ENCODE measurements at places on chromosomes 6 and 20.

GRCh38 chr6:30350524-30350923 is 5.6 kb downstream of the RPP21 start:
- DNase-seq = no peak

GRCh38 chr6:56690519-56691285 is 48.0 kb upstream of the DST start:
- no peak for DNase-seq

DNA sequence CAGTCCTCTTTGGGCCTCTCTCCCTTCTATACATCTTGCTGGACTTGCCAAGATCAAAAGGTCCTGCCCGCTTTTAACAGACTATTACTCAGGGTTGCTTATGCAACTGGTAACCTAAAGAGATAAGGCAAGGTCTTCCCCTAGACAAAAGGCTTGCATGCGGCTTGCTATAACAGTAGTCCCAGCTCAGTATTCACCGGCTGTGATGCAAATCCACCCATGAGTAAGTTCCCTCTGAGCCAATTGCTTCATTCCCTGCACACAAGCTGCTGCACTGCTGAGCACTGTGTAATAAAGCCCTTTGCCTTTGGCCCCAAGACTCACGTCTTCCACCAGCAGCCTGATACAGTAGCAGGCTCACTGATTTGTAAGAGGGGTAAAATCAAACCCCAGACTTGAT is 363.8 kb downstream of the PRKN start:
- no peak for DNase-seq

DNA sequence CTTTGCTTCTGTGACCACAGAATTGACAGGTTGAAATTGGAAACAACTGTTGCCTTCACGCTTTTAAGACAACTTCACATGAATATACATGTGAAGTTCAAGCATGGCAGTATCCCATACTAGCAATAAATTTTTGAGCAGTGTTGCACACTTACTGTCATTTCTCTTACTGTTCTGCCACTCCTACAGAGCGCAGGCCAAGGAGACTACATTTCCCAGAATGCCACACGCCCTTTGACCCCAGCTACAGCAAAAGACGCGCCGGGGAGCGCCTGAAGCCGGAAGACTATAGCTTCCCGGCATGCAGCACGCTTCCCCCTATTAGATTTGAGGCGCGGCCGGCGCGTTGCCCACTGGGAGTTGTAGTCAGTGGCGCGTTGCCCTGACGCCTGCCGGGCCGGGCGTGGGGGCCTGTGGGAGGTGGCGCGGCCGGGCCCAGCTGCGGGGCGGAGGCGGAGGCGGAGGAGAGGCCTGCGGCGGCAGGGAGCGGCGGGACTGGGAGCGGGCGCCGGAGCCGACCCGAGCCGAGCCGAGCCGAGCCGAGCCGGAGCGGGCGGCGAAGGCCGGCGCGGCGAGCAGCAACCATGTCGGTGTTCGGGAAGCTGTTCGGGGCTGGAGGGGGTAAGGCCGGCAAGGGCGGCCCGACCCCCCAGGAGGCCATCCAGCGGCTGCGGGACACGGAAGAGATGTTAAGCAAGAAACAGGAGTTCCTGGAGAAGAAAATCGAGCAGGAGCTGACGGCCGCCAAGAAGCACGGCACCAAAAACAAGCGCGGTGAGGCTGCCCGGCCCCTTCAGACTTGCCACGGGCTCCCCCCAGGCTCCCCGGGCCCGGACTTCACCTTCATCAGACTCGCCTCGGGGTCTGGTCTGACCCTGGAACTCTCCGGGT is at the start of gene CHMP4B:
CHMP4B (plus strand) TSS at position 464 of the 891 bp plus-strand sequence; CDS start at position 585, 121 bp downstream.
- peak; percentile 100 for DNase-seq

GRCh38 chr6:5656226-5656625 is 350.5 kb downstream of the NRN1 start:
- DNase-seq = no peak

DNA sequence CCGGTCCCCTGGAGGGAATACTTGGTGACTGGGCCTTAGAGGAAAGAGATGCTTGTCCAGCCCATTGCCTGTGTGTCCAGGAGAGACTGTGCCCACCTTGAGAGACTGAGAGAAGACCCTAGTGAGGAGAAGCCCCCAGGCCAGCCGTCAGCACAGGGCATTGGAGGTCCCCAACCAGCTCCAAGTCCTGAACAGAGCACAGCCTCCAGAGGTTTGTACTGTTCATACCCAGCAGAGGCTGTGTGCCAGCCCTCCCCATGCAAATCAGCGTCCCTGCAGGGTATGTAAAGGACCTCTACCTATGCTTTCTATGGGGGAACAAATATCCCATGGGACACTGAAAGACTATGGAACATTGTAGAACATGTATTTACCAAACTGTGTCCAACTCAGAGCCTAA is 8.4 kb downstream of the HLA-E start:
- no peak for DNase-seq

GRCh38 chr6:9511157-9511556 is 903.7 kb downstream of the TFAP2A start:
- no peak for DNase-seq

DNA sequence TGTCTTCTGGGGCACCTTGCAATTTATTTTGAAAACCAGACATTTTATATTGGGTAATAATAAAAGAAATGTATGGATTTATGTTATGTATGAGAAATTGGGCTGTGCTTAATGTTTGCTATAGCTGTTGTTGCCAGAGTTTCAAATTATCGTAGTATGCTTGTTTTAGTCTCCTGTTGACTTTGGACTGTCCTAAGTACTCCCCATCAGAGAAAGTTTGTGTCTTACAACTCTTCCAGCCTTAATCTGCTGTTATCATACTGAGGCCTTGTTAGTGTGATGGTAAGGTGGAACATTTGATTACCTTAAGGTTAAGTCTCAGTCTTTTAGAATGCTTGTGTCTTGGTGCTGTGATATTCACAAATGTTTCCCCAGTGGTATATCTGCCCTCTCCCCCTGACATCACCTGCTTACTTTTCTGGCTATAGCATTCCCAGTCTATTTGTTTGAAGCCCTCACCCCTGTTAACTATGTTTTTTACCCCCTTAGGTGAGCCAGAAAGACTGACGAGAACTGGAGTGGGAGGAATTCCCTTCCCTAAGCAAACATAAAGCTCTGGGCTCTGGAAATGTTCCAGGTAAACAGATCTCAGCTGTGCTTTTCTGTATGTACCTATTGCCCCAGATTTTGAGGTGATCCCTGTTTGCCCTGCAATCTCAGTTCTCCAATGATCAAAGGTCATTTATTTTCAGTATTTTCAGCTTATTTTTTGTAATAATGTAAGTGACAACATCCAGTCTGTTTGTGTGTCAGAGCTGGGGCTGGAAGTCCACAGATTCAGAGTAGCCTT is 581.1 kb upstream of the CITED2 start:
- DNase-seq = no peak

DNA sequence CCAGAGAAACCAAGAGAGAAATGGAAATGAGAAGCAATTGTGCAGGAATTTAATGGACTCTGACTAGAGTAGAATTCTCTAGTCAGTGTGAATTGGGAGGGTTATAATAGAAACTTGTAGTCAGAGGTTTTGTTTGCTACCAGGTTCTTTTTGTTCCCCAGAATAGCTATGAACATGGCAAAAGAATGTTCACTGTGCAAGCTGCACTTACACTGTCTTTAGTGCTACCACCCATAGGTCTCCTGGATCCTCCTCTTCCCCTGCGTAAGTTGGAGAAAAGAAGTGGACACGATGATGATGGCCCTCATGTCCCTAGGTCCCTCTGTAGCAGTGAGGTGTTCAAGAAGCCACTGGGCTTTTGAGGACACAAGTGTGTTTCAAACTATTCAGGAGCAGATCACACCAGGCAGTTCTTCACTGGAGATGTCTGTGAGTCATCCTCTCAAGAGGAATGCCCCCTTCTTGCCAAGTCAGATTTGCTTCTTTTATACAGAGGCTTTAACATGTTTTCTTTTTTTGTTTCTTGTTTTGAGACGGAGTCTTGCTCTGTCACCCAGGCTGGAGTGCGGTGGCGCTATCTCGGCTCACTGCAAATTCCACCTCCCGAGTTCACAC is 47.6 kb upstream of the SMIM8 start:
- no peak for DNase-seq

GRCh38 chr6:151075527-151075926 is 164.2 kb upstream of the AKAP12 start:
- DNase-seq = no peak

DNA sequence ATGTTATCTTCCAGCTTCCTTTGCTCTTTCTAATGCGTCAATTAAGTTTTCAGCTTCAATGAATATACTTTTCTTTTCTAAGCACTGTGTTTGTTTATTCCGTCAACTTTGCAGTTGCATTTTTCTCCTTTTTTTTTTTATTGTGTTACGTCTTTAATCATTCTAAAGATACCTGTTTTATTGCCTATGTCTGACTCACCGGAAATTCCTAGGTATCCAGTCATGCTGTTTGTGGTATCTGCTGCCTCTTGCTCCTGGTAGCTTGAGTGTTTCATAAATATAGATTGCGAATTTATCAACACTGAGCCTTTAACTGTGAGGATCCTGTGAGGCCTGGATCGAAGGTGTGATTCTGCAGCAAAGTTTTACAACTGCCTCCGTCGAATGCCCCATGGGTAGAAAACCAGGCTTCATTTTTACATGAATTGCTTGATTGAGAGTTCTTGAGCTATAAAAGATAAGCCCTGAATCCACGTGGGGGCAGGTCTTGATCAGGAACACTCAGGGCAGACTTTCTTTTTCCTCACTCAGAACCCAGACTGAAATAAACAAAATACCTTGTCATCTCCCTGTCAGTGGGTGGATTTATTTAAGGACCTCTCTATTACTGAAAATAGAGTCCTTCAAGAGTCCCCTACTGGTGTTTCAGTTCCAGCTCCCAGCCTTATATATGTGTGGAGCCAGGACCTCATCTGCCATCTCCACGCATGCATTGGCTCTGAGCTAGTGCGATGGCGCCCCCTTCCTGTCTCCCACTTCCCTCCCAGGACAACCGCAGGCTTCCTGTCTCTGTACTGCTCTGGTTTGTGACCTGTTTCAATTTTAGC is 60.1 kb upstream of the LRRC1 start:
- peak; percentile 52 for DNase-seq

DNA sequence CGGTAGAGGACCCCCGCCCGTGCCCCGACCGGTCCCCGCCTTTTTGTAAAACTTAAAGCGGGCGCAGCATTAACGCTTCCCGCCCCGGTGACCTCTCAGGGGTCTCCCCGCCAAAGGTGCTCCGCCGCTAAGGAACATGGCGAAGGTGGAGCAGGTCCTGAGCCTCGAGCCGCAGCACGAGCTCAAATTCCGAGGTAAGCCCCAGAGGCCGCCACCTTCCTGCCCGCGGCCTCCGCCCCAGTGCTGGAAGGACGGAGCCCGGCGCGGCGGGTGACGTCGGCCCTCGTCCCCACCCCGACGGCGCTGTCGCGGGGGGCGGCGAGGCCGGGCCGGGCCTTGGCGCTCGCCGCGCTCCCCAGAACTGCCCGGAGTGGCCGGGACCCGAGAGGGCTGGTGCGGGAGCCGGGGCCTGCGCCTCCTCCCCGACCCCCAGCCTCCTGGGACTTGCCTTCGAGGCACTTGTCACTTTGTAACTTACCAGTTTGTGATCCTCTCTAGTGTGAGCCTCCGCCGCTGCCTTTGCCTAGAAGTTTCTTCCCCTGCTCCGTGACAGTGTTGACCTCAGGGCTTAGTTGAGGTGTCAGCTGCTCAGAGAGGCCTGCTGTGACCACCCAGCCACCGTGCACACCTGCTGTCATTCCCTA is 417 bp downstream of the VAPB start:
- DNase-seq = no peak

GRCh38 chr20:57894096-57894495 is 184.3 kb upstream of the PMEPA1 start:
- no peak for DNase-seq

DNA sequence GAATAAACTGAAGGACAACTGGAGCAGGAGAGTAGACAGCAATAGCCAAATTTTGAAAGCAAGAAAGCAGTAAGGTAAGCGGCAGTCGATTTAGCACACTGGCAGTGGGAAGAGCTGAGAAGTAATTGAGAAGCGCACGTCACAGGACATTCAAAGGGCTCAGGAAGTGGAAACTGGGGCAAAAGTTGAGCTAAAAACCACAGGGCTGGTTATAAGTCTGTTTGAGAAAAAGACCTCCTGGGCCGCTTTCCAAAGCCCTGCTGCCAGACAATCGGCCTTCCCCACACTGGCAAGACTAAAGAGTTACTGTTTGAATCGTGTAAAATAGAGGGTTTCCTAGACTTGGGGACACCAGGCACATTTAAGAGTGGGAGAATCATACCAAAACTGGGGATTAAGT is 161.4 kb downstream of the DNAH8 start:
- DNase-seq = no peak

DNA sequence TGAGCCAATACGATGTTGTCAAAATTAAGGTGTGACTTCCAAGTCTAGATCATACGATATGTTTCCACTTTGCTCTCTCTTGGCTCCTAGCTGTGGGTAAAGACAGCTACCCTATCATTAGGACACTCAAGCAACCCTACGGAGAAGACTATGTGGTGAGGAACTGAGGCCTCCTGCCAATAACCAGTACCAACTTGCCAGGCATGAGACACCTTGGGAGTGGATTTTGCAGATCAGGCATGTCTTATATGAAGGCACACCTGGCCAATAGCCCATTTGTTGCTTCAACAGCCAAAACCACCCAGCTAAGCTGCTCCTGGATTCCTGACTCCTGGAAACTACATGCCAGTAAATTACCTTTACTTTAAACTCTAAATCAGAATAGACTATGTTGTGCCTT is 863.4 kb downstream of the DHX35 start:
- no peak for DNase-seq

- no peak for DNase-seq
Observed at GRCh38 chr6:137261761-137262160, 42.6 kb upstream of the IFNGR1 start.

- DNase-seq = peak; percentile 54
Observed at GRCh38 chr6:18053078-18053477, 65.6 kb upstream of the KIF13A start.

Data from lower lobe of right lung (tissue), 2 donors.